Spinal cord (tissue), 10 donors: ENCODE measurements at places on chromosomes 3 and 15. TPM values are rescaled to one million over a fixed set of nuclear protein-coding genes. Genes with fewer than 3 reads are reported as not detected.
A peak's percentile ranks its signal among the peaks of the same experiment; 100 is the strongest.

Gene RASGRP1
- 6.0 TPM for total RNA-seq

Gene IQCF5
- not detected for total RNA-seq

Gene SAMD7
- total RNA-seq, result not detected

Gene C15orf62
- total RNA-seq, result 0.20 TPM

Gene KNG1
- 0.17 TPM for total RNA-seq

Gene P2RY13
- total RNA-seq, result 15.3 TPM

DNA sequence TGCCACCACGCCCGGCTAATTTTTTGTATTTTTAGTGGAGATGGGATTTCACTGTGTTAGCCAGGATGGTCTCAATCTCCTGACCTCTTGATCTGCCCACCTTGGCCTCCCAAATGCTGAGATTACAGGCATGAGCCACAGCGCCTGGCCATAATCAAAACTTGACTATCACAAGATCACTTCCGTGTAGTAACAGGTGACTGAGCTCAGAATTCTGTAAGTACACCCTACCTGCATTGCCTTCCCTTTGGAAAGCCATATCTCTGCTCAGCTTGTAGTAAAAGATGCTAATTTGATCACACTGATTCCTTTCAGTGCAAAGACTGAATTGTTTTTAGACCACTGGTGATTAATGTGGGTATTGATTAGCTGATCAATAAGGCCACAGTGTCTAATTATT is 167.1 kb downstream of the SHOX2 start:
- no peak for DNase-seq

DNA sequence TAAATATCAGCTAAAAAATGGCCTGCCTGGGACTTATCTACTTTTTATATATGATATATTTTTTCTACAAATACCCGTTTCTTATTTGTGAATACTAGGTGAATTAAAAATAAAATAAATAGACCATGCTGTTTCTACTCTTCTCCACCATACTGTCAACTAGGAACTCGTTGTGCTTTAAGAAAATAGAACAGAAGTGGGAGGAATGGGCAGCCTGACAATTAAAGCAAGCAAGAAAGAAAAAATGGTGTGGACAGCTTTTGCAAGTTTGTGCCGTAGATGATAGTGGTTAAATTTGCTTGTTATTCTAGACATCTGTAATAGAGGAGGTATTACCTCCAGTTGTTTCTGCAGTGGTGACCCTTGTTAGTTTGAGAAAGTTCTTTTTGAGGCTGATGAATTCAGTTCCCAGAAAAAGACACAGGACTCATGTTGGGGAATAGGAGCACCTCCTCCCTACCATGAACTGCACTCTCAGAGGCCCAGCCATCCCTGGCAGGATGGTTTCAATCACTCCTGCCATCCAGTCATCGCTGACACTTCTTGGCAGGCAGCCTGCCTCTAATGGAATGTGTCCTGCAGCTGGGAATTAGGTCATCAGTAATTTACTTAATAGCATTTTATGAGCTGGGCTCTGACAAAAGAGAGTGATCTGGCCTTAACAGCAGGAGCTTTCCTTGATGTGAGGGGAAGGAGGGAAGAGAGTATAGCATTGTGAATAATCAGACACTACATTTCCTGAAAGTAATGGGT is 105.0 kb upstream of the GAP43 start:
- no peak for DNase-seq

GRCh38 chr3:177467247-177467985 is 270.1 kb upstream of the TBL1XR1 start:
- no peak for DNase-seq

GRCh38 chr15:31051496-31052080 is 49.9 kb downstream of the TRPM1 start:
- no peak for DNase-seq

- no peak for DNase-seq
These were observed 32.7 kb downstream of the ZNF385D start for GRCh38 chr3:21718161-21718765.

DNA sequence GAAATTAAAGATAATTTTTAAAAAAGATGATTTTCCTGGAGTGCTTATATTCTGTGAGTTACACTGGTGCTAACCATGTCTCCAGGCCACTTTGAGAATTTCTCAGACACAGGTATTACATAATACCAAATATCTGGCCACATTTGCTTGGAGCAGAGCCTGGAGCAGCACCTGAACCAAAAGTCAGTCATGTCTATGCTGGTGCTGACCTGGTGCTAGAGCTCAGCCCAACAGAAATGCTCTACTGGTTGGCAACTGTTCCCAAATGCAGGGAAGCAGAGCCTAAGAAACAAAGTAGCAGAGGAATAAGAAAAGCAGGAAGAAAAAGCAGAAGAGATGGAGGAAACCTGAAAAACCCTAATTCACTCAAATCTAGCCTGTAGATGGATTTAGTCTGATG is 135.7 kb upstream of the SLC7A14 start:
- no peak for DNase-seq

DNA sequence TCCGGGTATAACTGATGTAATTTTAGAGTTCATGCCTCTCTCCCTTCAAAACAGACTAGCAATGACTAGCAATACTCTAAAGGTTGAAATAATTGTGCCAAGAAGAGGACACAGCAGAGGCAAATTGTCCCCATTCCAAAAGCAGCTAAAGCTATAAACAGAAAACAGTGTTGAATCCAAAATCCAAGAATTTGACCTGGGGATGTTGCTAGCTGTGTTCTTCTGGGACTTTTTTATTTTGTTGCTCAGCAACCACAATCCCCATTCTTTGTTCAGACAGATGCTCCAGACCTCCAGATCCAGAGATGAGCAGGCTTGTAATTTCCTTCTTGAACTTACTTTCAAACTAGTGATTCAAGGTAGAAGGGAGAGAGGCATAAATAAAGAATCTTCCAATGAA is 191.5 kb downstream of the FOXB1 start:
- DNase-seq, result peak; percentile 51

DNA sequence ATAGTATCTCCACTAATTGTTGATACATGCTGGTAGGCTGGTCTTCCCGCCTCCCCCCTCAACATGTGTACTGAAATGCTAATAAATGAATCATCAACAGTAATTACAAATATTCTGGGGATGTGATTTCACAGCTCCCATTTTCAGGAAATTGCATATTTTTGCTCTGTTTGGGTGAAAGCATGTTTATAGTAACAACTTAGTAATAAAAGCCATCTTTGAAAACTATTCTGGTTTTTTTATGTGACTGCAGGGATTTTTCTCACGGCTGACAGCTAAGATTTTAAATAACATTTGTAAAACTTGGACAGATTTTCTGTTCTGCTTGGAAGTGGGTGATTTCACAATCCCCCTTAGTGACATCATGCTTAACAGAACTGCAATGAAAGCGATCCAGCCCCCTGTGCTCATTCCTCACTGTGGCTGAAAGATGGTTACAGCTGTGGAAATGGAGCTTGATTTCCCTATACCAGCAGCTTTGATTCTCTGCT is 25.6 kb upstream of the FAM174B start:
- peak; percentile 92 for DNase-seq

- DNase-seq, result no peak
These were observed 835 bp upstream of the TTLL3 start for GRCh38 chr3:9809239-9809614.

GRCh38 chr3:17183951-17184550 is 299.3 kb downstream of the PLCL2 start:
- DNase-seq, result no peak

DNA sequence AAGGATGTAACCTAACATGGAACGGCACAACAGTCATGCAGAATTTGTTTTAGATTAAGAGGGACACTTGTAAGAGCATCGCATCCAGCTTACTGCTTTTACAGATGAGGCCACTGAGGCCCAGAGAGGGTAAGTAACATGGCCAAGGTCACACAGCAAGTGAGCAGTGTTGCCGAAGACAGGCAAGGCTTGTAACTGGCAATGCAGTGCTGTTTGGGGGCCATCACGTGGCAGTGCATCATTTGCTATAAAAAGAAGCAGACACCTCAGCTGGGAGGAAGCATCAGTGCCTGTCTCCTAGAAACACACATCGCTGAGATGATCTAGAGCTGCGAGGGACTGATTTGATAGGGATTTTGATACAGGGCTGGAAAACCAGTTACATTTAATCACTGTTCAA is 108.2 kb upstream of the PROK2 start:
- no peak for DNase-seq

DNA sequence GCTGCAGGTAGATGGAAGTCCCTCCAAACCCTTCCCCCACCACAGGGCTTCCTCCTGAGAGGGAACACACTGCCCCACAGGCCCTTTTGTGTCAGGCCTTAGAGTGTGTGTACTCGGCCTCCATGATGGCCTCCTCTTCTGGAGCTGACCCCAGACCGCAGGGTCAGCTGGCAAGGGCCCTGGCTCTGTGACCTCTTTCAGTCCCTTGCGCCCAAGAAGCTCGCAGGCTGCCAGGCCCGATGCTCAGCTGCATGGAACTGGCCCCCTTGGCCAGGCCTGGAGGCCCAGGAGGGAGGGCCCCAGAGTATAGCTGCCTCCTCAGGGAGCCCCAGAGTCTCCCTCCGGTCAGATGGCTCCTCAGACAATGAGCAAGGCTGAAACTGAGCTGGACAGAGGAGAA is 23.4 kb upstream of the ANKDD1A start:
- no peak for DNase-seq

DNA sequence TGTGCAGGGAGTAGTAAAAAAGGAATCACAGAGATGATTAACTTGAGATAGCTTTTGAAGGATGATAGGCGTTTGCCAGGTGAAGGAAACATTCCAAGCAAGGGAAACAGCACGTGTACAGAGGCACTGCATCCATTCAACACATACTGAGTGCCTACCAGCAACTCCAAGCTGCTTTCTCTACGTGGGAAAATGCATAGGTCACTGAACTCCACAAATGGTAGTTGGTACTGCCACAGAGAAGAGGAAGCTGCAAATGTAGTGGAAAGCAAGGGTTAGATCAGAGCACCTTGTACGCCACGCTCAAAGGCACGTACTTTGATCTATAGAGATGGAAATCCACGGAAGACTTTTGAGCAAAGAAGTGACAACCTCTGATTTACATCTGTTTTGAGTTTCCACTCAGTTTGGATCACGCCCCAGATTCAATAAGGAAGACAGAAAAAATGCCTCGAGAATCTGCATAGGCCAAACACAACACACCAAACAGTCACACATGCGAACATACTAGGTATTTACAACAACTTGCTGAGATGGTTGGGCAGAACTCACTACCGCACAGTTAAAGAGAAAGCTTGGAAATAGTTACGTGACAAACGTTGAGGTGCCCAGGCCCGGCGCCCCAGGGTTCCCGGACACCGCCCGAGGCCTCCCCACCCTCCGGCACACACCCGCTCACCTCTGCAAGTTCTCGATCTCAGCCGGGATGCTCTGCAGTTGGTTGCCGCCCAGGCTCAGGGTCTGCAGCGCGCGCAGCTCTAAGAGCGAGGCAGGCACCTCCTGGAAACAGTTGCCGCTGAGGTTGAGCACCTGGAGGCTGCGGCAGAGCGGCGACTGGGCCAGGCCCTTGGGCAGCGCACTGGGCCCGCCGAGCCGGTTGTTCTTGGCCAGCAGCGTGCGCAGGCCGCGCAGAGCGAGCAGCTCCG is 826 bp downstream of the LRRC58 start:
- no peak for DNase-seq

DNA sequence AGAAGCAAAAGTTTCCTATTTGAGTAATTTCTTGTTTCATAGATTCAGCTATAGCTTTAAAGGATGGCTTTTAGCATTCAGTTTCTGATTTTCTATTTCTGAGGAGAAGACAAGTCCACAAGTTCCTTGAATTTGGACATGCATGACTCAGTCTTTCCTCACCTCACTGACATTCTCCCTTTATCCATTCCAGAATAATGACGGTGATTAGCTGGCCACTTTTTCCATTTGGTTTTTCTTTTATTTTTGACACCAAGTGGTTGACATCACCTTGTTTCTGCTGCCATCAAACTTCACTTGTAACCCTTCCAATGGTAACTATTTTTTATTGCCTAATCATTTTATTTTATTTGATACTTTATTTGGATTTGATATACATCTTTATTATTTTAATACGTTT is 404.4 kb upstream of the KCNMB2 start:
- no peak for DNase-seq

GRCh38 chr3:151321526-151321925 is 4.9 kb upstream of the GPR87 start:
- DNase-seq, result no peak
